ENCODE measurements at places on chromosomes 7 and 10.

- DNase-seq: no peak
Measured at GRCh38 chr10:77226853-77227565, 410.6 kb downstream of the KCNMA1 start.

GRCh38 chr10:16950656-16951601 lies 133.7 kb upstream of the RSU1 start:
- DNase-seq: no peak

GRCh38 chr7:46682836-46683624 lies 762.0 kb upstream of the IGFBP3 start:
- DNase-seq: no peak

DNA sequence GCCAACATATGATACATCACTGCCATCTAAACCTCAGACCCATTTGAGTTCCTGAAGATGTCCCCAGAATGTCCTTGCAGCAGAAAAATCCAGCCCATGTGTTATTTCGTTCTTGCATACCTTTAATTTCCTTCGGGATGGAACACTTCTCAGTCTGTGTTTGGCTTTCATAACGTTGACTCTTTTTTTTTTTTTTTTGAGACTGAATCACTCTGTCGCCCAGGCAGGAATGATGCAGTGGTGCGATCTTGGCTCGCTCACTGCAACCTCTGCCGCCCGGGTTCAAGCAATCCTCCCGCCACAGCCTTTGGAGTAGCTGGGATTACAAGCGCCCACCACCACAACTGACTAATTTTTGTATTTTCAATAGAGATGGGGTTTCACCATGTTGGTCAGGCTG lies 148.8 kb upstream of the TNRC18 start:
- DNase-seq: no peak

- DNase-seq: no peak
Measured at GRCh38 chr10:99276848-99277486, 41.3 kb upstream of the HPSE2 start.

- no peak for DNase-seq
Measured at GRCh38 chr7:90266808-90267207, 21.8 kb downstream of the CFAP69 start.
